ENCODE measurements at places on chromosomes 6 and 20. TPM values are rescaled to one million over a fixed set of nuclear protein-coding genes. Genes with fewer than 3 reads are reported as not detected.

DNA sequence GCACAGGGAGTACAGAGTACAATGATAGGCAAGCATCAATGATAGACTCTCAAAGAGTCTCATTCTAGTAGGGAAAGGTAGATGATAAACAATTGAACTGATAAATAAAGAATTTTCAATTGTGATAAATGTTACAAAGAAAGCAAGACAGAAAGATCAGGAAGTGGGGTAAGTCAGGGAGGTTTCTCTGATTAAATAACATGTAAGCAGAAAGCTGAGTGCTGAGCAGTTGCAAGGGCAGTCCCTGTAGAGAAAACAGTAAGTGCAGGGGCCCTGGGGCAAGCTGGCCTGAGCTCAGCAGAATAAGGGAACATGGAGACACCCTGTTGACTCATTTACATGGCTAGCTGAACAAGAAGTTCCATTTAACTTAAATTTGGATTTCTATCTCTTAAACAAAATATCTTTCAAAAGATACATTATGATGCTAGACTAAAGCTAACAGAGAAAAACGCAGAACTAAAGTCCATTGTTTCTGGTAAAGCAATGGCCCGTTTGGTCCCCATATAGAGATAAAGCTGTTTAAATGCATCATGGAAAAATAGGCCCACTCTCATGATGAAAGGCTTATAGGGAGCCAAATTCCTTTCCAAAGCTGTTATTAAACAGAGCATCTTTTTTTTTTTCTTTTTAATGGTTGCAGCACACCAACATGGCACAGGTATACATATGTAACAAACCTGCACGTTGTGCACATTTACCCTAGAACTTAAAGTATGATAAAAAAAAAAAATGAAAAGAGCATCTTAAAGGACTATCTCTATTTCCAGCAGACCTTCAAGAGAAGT, 5.3 kb upstream of the TNFAIP3 start:
- DNase-seq = no peak
- peaks cover 7% of the 10 kb centered on the region for H3K4me1 ChIP-seq
- no peaks in the 10 kb centered on the region for H3K27me3 ChIP-seq
- no peak overlapping the region for H3K27ac ChIP-seq
- H3K4me3 ChIP-seq = no peak overlapping the region

GRCh38 chr6:25447570-25447929, 168.4 kb downstream of the CARMIL1 start:
- H3K4me1 ChIP-seq = peaks cover 9% of the 10 kb centered on the region
- no peaks in the 10 kb centered on the region for H3K27me3 ChIP-seq
- no peak for DNase-seq
- H3K36me3 ChIP-seq = no peaks in the 10 kb centered on the region
- no peak overlapping the region for H3K4me3 ChIP-seq
- no peak overlapping the region for H3K27ac ChIP-seq

GRCh38 chr6:169763881-169764280, 12.5 kb downstream of the ERMARD start:
- no peak overlapping the region for H3K4me3 ChIP-seq
- H3K27me3 ChIP-seq = no peaks in the 10 kb centered on the region
- H3K4me1 ChIP-seq = no peaks in the 10 kb centered on the region
- peaks cover 8% of the 10 kb centered on the region for H3K36me3 ChIP-seq

DNA sequence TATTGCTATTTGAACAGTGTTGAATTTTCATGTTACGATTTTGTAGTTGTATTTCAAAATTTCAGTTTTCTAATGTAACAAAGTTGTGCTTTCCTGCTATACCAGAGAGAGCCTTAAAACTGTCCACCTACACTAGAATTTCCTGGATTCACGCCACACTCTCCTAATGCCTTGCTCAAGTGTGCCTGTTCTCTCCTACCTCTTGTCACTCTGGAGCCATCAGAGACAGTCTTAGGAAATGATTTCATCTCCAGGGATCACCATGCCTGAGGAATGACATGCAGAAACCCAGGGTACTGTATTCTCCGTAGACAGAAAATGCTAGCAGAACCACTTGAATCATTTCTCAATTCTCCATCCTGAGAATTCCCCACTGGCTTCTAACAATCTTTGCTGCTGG, 667.6 kb downstream of the KIF16B start:
- H3K4me1 ChIP-seq = no peaks in the 10 kb centered on the region
- no peaks in the 10 kb centered on the region for H3K36me3 ChIP-seq
- DNase-seq = no peak
- H3K4me3 ChIP-seq = no peak overlapping the region
- no peak overlapping the region for H3K27ac ChIP-seq

DNA sequence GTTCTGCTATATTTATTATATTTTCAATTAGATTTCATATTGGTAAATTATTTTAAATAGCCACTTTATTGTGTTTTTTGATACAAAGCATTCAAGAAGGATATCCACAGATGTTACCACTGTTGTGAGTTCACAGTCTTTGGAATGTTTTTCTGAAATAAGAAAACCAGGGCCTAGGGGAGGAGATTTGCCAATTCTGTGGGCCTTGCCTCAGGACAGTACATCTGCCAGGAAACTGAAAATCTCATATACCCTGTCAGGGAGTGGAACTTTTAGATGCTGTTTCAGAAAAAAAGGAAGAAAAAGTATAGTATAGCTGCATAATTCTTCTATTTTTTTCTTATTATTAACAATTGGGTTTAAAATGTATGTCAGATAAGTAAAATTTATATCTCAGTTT, 995.9 kb upstream of the ADGRB3 start:
- no peaks in the 10 kb centered on the region for H3K27me3 ChIP-seq
- DNase-seq = no peak
- no peak overlapping the region for H3K4me3 ChIP-seq
- no peak overlapping the region for H3K27ac ChIP-seq
- H3K4me1 ChIP-seq = peaks cover 7% of the 10 kb centered on the region

- no peak overlapping the region for H3K4me3 ChIP-seq
- H3K27ac ChIP-seq = no peak overlapping the region
- no peaks in the 10 kb centered on the region for H3K4me1 ChIP-seq
- no peaks in the 10 kb centered on the region for H3K27me3 ChIP-seq
- no peaks in the 10 kb centered on the region for H3K36me3 ChIP-seq
These were observed 195.4 kb downstream of the TFAP2A start for GRCh38 chr6:10219510-10219909.

DNA sequence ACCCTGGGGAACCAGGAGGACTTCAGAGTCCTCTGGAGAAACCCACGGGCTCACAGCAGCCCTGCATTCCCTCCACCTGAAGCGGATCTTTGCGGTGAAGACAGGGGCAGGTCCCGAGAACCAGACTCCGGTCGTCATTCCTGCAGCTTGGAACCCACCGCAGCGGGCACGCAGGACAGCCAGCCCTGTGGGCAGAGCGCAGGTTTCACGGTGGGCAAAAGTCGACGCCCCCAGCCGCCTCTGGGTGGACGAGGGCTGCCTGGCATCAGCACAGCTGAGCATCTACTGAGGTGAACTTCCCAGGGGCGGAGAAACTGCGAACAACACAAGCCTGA, 118.3 kb downstream of the PSMB1 start:
- no peak overlapping the region for H3K27ac ChIP-seq
- peaks cover 5% of the 10 kb centered on the region for H3K4me1 ChIP-seq
- no peaks in the 10 kb centered on the region for H3K27me3 ChIP-seq

DNA sequence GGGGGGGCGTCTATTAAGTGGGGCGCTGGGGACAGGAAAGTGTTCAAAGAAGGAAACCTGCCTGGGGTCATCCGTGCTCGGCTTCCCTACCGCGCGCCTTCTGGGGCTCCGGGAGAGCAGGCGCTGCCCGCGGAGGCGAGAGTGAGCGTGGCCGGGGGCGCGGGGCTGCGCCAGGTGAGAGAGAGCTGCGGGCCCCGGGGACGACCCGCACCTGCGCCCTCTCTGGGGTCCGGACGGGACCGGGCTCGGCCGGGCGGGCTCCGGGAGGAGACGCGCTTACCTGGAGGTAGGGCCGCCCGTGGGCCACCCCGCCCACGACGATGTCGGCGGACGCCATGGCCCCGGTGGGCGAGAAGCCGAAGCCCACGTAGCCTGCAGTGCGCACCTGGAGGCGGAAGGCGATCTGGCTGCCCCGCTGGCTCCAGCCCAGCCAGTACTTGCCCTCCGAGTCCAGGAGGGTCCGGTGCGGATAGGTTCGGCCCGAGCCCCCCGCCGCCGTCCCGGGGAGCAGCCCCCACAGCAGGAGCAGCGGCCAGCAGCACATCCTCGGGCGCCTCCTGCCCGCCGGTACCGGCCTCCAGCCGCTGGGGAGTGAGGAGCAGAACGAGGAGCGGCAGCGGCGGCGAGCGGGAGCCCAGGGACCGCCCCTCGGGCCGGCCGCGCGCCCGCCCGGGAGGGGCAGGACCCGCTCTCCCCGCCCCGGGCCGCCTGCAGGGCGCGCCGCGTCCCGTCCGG, at the start of gene MOXD1:
MOXD1 (minus strand) TSS at position 593 of the 735 bp plus-strand sequence; CDS start at position 544, 49 bp downstream.
- DNase-seq = peak; percentile 11
- H3K27me3 ChIP-seq = peaks cover 75% of the 10 kb centered on the region
- H3K36me3 ChIP-seq = no peaks in the 10 kb centered on the region
- no peak within 1 kb of the TSS for H3K27ac ChIP-seq
- peaks cover 9% of the 10 kb centered on the region for H3K4me1 ChIP-seq

DNA sequence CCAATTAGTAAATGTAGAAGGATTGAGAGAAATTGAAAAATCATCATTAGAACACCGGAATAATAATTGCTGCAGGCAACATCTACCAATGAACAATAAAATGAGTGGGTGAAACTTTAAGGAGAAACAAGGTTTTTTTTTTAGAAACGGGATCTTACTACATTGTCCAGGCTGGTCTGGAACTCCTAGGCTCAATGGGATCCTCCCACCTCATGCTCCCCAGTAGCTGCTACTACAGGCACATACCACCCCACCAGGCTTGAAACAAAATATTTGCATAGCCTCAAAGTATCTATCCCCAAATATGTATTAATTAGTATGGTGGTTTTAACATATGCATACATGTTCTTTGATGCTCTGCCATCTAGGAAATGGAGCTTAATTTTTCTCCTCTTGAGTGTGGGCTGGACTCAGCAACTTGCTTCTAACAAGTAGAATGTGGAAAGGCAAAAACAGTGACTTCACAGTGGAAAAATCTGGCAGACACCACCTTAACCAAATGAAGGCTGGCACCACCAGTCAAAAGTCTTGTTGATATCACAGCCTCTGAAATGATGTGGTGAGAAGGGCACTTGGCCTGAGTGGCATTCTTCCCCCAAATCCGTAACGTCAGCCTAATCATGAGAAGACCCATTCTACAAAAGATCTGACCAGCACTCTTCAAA, 12.1 kb downstream of the NRSN2 start:
- no peak overlapping the region for H3K27ac ChIP-seq
- no peaks in the 10 kb centered on the region for H3K27me3 ChIP-seq
- no peaks in the 10 kb centered on the region for H3K36me3 ChIP-seq
- H3K4me1 ChIP-seq = peaks cover 7% of the 10 kb centered on the region
- DNase-seq = no peak

- no peaks in the 10 kb centered on the region for H3K4me1 ChIP-seq
- H3K36me3 ChIP-seq = no peaks in the 10 kb centered on the region
- H3K4me3 ChIP-seq = no peak overlapping the region
- H3K27ac ChIP-seq = no peak overlapping the region
These were observed 7.7 kb upstream of the AHI1 start for GRCh38 chr6:135505222-135505621.

- no peak for DNase-seq
- no peaks in the 10 kb centered on the region for H3K4me1 ChIP-seq
- H3K27me3 ChIP-seq = no peaks in the 10 kb centered on the region
- H3K36me3 ChIP-seq = no peaks in the 10 kb centered on the region
- H3K27ac ChIP-seq = no peak overlapping the region
These were observed 192.1 kb downstream of the KCNQ5 start for GRCh38 chr6:72813807-72814596.

GRCh38 chr6:39128106-39128505, 13.1 kb upstream of the SAYSD1 start:
- DNase-seq = no peak
- H3K27ac ChIP-seq = no peak overlapping the region

- no peak for DNase-seq
- H3K4me1 ChIP-seq = peaks cover 28% of the 10 kb centered on the region
- H3K4me3 ChIP-seq = peak overlapping the region; percentile 53
These were observed 591 bp upstream of the DCBLD1 start for GRCh38 chr6:117481926-117482239.

GRCh38 chr6:31180500-31180899, 10.0 kb upstream of the POU5F1 start:
- no peak overlapping the region for H3K27ac ChIP-seq
- H3K4me1 ChIP-seq = peaks cover 6% of the 10 kb centered on the region
- peak overlapping the region; percentile 12 for H3K4me3 ChIP-seq

- no peaks in the 10 kb centered on the region for H3K27me3 ChIP-seq
- H3K4me1 ChIP-seq = no peaks in the 10 kb centered on the region
- no peak overlapping the region for H3K4me3 ChIP-seq
- DNase-seq = no peak
- H3K36me3 ChIP-seq = no peaks in the 10 kb centered on the region
- H3K27ac ChIP-seq = no peak overlapping the region
These were observed 184.3 kb downstream of the TFAP2A start for GRCh38 chr6:10230531-10230930.

GRCh38 chr6:40555092-40555491, 32.1 kb downstream of the LRFN2 start:
- no peaks in the 10 kb centered on the region for H3K27me3 ChIP-seq
- no peaks in the 10 kb centered on the region for H3K36me3 ChIP-seq
- no peak for DNase-seq

DNA sequence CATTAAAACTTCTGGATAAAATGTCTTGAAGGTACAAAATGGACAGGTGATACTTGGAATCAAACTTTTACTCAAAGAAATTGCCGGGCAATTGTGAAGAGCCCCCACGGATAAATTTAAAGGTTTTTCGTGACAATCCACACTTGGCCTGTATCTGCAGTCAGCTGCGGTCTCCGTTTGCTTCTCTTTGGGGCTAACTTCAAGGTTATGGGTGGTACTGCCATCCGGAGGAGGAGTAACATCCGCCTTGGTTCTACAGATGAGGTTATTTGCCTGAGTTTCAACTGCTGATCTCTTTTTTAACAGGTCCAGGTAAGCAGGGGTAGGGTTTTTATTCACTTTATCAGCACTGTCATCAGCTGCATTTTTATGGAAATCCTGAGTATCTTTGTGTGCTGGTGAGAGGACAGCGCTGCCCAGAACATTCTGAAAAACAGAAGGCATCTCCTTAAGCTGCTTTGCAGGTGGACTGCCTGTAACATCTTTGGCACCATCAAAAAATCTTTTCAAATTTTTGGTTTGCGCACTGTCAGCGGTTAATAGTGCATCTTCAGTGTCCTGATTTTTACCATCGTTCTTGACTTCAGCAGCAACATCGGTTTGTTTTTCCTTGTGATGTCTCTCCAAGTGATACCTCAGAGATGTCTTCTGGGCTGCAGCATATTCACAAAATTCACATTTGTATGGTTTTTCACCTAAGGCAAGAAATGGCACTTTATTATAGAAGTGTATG, 16.9 kb downstream of the ZNF217 start:
- H3K27ac ChIP-seq = no peak overlapping the region
- no peak for DNase-seq
- no peak overlapping the region for H3K4me3 ChIP-seq
- peaks cover 36% of the 10 kb centered on the region for H3K36me3 ChIP-seq
- H3K27me3 ChIP-seq = no peaks in the 10 kb centered on the region

Gene PAK5
- total RNA-seq = not detected

Gene TPX2
- 114 TPM for total RNA-seq

Gene HECA
- 16.7 TPM for total RNA-seq

Gene OXT
- not detected for total RNA-seq

Gene TAGAP
- total RNA-seq = not detected

Gene EDN3
- total RNA-seq = not detected

Gene CLPSL1
- total RNA-seq = not detected

Data from endothelial cell of umbilical vein (primary cell).